ENCODE measurements at places on chromosomes 3 and 15. TPM values are rescaled to one million over a fixed set of nuclear protein-coding genes. Genes with fewer than 3 reads are reported as not detected.

GRCh38 chr3:186985661-186986364 is 55.5 kb downstream of the ST6GAL1 start:
- DNase-seq: no peak
- no peaks in the 10 kb centered on the region for H3K27me3 ChIP-seq
- no peak overlapping the region for H3K27ac ChIP-seq
- H3K36me3 ChIP-seq: no peaks in the 10 kb centered on the region

ADAMTSL3 gene
- total RNA-seq: 4.8 TPM

ZMYND10 gene
- total RNA-seq: 1.5 TPM

ZBED2 gene
- 0.52 TPM for total RNA-seq

GRCh38 chr15:36469311-36469966 is 110.0 kb upstream of the CDIN1 start:
- no peak for DNase-seq
- no peak overlapping the region for H3K4me3 ChIP-seq
- no peaks in the 10 kb centered on the region for H3K36me3 ChIP-seq
- no peak overlapping the region for H3K27ac ChIP-seq

DNA sequence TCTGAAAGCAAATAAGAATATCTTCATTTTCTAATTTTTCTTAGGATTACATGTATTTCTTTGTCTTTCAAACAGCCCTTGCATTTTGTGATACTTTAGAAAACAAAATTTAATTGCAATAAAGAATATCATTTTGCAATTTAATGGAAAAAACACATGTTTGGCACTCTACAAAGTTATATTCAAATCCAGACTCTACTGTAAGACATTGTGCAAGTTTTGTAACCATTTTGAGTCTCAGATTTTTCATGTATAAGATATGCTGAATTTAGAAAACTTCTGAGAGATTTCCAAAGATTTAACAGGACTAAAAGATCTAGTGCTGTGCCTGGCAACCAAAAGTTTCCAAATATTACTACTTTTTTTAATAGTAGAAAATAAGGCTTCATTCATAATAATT is 187.1 kb upstream of the AGTR1 start:
- no peaks in the 10 kb centered on the region for H3K27me3 ChIP-seq
- DNase-seq: no peak
- H3K27ac ChIP-seq: no peak overlapping the region
- H3K36me3 ChIP-seq: no peaks in the 10 kb centered on the region

DNA sequence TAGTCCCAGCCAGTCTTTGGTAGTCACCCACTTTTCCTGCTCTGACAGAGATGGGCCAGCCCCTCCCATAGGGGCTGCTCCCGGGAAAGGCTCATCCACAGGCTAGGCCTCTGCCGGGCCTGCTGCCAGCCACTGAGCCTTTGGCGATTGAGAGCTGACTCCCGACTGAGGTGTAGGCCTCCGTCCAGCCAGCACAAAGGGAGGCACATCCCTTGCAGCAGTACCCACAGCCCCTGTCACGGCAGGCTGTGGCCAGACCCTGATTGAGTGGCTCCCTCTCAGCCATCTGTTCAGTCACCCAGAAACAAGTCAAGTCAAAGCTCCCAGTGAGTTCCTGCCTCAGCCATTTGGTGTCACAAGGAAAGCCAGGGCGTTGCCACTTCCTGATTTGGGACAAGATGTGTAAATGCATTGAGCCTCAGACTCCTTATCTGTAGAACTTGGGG is 6.2 kb upstream of the PAK6 start:
- no peak for DNase-seq
- no peaks in the 10 kb centered on the region for H3K36me3 ChIP-seq
- no peak overlapping the region for H3K27ac ChIP-seq
- no peak overlapping the region for H3K4me3 ChIP-seq
- H3K4me1 ChIP-seq: no peaks in the 10 kb centered on the region

DNA sequence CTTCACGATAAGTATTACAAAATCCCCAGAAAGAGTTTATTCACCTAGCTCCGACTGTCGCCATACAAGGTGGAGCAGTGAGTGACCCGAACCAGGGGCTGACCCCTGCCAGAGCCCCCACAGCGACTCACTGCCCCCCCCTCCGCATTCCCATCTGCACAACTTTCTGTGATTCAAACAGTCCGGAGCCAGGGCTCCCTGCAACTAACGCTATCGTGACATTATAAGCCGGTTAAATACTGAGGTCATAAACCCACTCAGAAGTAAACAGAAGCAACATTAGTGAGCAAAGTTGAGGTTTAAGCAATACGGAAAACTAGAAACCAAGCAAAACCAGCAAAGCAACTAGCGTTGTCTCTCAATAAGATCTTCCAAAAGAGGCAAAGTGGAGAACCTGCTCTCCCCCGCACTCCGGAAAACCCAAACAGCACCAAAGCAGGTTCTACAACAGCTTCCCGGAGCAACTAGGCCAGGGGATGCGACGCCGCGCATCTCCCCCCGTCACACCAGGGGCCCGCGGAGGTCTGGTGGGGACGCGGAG is 642 bp downstream of the SCAP start:
- H3K36me3 ChIP-seq: no peaks in the 10 kb centered on the region
- peaks cover 13% of the 10 kb centered on the region for H3K4me1 ChIP-seq
- peak overlapping the region; percentile 79 for H3K27ac ChIP-seq
- DNase-seq: peak; percentile 42
- peak overlapping the region; percentile 83 for H3K4me3 ChIP-seq
- no peaks in the 10 kb centered on the region for H3K27me3 ChIP-seq

Data from colonic mucosa (tissue), 4 donors.